SK-N-SH (cell line): ENCODE measurements at places on chromosomes 1 and 21. TPM values are rescaled to one million over a fixed set of nuclear protein-coding genes. Genes with fewer than 3 reads are reported as not detected.

The KCNJ9 gene
- 0.02 and 0.05 TPM in 2 replicates for polyA plus RNA-seq

The CALML6 gene
- 0.87 and 1.3 TPM in 2 replicates for polyA plus RNA-seq

The IGSF9 gene
- 0.86 and 2.4 TPM in 2 replicates for polyA plus RNA-seq

The CNIH3 gene
- polyA plus RNA-seq: 18.8 and 19.1 TPM in 2 replicates

GRCh38 chr1:23029337-23029736 lies 10.1 kb downstream of the KDM1A start:
- DNase-seq: no peak

DNA sequence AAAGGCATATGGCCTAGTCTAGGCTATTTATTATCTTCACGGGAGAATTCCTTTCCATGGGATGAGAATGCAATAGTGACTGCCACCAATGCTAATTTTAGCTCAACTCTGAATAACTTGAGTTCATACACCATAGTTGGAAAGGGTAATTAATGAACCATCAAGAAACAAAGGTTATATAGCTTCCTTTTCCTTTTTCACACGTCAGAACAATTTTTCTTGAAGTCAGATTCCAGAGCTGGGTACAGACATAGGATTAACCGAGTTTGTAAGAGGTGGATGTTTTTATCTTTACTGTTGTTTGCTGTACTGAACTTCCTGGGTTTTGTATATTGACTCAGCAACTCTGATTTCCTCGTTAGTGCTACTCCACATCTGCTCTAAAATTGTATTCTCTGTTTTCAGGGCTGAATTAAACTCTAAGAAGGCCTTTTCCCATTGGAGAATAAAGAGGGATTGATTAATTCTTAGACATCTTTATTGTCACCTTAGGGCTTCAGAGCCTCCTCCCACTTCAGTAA lies 262.0 kb downstream of the NUF2 start:
- no peak for DNase-seq

DNA sequence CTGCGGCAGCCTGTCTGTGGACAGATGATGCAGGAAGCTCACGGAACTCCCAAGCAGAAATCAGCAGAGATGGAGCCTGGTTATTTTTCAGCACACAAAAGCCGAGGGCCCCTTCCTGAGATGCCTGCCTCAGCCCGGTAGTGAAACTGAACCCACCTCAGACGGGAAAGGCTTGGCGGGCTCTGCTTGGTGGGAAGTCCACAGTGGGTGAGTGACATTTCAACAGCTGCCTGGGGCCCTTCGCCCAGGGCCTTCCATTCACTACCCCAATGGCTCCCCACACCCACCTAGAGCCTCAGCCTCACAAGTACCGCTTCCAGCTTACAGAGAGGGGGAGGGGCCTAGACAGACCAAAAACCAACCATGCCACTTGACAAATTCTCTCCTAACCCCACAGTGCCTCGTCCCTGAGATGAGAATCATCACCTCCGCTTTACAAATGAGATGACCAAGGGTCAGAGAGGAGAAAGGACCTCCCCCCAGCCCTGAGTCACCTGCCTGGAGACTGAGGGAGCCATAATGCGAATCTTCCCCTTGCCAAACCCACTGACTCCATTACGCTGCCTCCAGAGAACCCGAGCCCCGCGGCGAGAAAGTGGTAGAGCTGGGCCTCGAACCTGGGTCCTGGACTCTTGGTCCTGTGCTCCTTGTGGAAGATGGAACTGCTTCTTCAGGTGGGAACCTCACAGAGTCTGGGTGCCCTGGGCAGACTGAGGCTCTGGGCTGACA lies 3.4 kb upstream of the ECE1 start:
- DNase-seq: no peak

GRCh38 chr1:156689035-156689952 lies 12.1 kb upstream of the NES start:
- DNase-seq: peak; percentile 85

DNA sequence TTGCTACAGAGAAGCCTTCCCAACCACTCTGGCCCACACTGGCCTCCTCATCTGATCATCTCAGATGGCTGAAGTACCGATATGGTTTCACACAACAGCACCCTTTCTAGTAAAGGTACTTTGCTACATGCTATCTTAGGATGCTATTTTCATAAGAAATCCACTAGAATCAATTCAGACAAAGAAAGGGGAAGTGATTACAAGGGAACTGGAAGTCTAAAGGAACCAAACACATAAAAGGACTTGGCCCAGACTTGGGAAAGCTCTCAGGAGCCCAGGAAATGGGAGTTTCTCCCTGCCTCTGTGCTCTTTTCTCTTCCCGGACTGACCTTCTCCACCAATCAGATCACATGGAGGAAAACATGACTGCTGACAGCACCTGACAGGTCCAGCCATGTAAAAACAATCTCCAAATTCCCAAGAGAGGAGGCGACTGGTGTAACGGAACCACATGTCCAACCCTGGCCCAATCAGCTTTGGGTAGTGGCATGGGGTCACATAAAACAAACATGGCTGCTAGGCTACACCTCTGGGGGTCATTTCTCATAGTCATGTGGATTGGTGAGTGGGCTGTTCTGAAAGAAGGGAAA lies 12.7 kb upstream of the FOXE3 start:
- no peak for DNase-seq

DNA sequence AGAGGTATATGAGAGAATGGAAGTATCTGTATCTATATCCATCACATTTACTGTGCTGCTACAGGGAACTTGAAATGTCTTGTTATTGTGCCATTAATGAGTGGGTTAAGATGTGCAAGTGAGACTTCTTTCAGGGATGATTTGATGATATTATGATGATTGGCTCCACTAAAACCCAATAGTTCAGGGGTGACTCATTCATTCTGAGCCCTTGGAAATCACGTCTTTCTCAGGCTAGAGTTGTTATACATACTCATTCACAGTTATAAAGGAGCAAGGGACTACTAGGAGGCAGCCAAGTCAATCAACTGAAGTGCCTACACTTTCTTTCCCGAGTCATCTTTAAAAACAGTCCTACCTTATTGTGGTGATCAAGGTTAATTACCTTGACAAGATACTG lies 1109.8 kb upstream of the B3GALT2 start:
- no peak for DNase-seq
